ENCODE measurements at places on chromosomes 16 and 17.

- no peak for DNase-seq
Observed at GRCh38 chr16:47924950-47925349, 230.8 kb downstream of the ABCC12 start.

GRCh38 chr16:89565506-89566372 lies 5.3 kb downstream of the RPL13 start:
- DNase-seq, result peak; percentile 22

DNA sequence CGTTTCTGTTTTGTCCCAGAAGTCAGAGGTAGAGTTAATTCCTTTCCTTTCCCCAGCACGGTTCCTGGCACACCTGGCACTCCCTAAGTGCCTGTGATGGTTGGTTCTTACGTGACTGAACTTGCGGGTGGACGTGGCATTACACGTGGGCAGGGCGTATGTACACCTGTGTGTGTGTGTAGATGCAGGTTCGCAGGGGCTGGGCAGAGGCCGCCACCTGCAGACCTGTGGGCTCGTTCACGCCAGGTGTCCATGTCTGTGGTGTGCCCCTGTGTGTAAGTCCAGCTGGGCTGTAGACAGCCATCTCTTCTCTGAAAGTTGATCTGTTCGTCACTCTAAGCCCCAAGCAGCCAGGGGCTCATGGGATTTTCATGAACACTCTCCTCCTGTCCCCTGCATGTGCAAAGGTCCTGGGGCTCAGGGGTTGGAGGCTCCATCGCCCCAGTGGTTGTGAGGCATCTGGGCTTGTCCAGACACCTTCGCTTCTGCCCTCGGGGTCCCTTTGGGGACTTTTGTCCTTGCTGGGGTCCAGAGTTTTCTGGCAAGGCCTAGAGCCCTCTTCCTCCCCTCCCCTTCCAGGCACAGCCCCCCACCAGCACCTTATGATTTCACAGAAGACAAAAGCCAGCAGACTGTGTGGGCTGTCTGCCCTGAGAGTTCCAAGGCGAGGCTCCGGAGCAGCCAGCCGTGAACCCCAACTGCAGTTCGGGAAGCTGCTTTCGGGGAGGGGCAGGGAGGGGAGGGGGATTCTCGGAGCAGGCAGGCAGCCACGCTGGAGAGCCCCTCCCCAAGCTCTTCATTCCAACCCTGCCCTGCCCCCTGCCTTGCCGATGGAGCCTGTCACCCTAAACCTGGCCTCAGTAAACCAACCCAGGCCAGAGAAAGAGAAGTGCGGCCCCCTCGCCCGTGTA lies 5.4 kb upstream of the FSCN2 start:
- no peak for DNase-seq

DNA sequence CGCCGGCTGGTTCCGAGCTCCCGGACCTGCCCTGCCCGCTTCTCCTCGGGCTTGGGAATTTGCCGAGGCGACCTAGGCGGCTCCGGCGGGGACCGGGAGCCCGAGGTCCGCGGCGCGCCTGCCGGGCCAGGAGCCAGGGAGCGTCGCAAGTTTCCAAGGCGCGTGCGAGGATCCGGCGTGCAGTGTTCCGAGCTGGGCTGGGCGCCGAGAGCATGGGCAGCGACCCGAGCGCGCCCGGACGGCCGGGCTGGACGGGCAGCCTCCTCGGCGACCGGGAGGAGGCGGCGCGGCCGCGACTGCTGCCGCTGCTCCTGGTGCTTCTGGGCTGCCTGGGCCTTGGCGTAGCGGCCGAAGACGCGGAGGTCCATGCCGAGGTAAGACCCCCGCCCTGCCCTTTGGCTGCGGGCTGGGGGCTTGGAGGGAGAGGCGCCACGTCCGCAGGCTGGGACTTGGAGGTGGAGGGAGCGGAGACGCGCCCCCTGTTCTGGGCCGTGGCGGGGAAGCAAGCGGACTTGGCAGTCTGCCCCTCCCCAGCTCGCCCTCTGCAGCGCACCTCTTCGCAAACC lies 668 bp downstream of the MMP15 start:
- DNase-seq, result no peak

DNA sequence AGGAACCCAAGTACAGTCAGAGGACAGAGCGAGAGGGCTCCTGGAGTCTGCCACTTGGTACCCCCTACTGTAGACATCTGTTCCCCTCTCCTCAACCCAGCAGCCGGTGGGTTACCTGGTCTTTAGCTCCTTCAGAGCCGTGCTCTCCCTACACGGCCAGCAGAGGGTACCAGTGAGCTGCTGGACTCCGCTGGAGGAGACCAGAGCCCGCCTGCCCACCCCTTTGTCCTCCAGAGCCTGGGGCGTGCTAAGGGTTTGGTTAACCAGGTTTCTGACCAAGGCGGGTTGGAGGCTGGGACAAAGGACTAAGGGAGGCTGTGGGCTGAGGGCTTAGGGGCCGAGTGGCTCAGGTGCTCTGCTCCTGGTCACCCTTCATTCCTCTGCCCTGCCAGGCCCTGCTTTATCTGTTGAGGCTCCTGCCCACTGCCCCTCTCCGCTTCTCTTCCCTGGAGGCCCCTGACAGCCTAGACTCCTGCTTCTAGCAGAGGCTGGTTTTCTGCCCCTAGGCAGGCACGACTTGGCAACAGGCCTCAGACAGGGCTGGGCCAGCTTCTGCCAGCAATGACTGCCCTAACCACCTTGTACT lies 2.7 kb upstream of the HSD11B2 start:
- DNase-seq, result peak; percentile 54

GRCh38 chr17:82062076-82062983 lies 3.3 kb downstream of the DUS1L start:
- no peak for DNase-seq

- DNase-seq, result no peak
Observed at GRCh38 chr17:6661464-6661848, 9.9 kb downstream of the C17orf100 start.

DNA sequence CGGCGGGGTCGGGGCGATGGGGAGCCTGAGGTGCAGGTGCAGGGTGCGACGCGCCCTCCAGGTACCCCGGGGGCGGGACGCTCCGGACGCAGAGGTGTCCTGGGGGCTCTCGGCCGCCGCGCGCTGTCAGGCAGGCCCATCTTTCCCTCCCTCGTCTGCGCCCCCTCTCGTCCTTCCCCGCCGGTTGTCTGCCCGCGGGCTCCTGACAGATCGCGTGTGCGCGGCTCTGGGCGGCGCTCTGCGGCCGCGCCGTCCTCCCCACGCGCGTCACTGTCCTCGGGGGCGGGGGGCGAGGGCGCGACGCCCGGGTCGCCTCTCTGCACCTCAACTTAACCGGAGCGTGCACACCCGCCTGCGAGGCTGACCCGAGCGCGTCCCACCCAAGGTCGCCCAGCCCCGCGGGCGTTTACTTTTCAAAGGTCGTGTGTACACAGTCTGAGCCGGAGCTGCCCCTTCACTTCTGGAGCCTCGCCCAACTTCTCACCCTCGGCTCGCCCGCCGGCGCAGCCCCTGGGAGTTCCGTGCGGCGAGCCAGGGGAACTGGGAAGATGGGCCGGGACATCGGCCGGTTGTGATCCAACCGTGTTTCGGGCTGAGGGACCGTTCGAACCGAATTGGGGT lies 512 bp downstream of the AKAP1 start:
- peak; percentile 61 for DNase-seq

DNA sequence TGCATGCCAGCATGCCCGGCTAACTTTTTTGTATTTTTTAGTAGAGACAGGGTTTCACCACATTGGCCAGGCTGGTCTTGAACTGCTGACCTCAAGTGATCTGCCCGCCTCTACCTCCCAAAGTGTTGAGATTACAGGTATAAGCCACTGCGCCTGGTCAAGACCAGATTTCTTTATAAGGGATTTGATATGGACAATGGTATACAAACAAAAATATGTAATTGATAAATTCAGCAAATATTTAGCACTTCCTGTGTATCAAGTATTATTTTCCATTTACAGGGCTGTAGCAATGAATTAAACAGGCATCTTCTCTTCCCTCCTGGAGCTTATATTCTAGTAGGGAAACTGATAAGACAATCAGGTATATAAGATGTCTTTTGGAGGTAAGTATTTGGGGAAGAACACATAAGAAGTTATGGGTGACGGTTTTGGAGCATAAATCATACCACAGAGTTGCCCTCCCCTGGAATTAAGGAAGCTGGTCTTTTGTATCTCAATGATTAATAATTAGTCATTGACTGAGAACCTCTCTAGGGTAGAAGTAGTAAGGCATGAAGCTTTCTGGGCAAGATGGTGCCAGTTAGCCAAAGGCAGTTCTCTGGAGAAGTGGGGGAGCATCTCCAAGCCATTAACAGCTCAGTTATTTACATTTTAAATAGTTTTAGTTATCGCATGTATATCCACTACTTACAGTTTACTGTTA lies 35.8 kb downstream of the TANC2 start:
- no peak for DNase-seq

DNA sequence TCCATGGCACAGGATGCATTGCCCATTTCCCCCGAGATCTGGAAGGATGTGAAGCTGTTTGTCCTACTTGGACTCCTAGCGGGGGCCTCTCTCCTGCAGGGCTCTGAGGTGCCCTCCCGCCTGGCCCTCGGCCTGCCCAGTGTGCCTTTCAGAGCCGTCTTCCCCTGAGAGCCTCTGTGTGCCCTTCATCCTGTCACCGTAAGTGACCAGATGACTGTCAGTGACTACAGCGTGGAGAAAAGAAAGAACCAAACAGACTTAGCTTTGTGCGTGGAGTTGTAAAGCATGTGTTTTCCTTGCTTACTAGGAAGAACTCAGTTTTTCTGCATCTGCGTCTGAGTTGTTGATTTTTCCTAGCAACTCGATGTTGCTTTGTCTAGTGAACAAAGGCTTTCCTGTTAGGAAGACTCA lies 56.1 kb downstream of the BANP start:
- DNase-seq, result no peak

- no peak for DNase-seq
Observed at GRCh38 chr16:12625068-12625467, 178.6 kb downstream of the CPPED1 start.

DNA sequence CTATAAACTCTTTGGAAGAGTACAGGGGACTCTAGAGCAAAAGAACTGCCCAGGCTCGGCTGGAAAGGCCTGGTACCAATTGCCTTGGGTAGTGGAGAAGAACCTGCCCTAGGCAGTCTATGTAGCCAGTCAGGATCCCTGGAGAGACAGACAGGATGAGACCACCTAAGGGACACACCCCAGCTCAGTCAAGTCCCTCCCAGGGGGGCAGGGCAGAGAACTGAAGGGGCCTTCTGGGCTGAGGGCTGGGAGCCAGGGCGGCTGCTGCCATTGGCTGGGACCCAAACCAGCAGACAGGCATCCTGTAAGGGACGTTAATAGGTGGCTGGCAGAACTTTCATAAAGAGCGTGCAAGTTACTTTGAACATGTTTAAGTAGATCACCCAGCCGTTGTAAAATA lies 12.8 kb upstream of the SLC38A8 start:
- DNase-seq, result no peak

DNA sequence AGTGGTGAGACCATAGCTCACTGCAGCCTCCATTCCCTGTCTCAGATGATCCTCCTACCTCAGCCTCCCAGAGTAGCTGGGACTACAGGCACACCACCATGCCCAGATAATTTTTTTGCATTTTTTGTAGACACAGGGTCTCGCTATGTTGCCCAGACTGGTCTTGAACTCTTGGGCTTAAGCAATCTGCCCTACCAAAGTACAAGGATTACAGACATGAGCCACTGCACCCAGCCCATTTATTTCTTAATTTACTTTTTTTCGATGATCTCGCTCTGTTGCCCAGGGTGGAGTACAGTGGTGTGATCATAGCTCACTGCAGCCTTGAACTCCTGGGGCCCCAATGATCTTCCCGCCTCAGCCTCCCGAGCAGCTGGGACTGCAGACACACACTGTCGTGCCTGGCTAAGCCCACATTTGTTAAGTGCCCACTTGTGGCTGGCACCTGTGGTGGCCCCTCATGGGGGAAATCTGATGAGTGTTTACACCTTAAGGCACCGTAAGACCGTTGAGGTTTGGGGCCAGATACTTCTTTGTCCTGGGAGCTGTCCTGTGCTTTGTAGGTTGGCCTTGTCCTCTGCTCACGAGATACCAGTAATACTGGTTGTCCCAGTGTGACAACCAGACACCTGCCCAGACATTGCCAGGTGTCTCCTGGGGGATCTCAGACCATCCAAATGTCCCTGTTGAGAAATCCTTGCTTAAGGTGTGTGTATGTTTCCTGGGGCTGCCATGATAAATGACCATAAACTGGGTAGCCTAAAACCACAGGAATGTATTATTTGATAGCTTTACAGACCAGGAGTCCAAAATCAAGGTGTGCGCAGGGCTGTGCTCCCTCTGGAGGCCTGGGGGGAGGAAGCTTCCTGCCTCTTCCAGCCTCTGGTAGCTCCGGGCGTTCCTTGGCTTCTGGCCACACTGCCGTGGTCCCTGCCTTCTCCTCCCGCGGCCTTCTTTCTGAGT lies 141.4 kb upstream of the GSE1 start:
- peak; percentile 65 for DNase-seq

DNA sequence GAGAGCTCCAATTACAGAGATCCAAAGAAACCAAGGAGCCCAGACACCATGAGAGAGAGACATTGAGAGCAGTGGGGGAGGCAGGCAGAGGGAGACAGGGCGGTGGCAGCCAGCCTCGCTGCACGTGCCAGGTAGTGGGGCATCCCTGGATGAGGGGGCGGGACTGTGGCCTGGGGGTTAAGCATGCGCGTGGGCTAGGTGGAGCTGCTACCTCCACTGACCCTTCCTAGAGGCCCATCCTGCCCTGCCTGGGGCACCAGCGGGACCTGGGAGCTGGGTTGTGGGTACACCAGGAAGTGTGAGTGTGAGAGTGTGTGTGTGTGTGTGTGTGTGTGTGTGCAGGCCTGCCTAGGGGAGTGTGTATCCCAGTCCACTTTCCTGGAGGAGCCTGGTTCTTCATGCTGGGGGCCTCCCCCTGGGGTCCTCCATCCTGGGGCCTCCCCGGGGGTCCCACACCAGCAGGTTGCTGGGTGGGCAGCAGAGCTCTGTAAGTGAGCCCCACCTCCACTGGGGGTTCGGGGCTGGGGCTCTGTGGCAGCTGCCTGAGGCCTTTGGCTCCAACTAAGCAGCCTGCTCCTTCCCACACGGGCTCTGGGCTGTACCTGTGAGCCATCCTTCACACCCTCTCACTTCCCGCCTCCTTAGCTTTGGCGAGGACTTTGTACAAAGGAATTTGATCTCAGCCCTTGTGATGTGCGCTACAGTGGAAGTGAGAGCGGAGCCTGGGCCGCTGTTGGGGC lies 127.4 kb downstream of the IRF8 start:
- DNase-seq, result no peak

Data from NCI-H345 (cell line).